Activated T-helper 1 cell treated with anti-CD3 and anti-CD28 coated beads, Interleukin-2, amount 50 U/mL, for 16 hours (primary cell): ENCODE measurements at places on chromosomes 1 and 21.

- DNase-seq, result no peak
Measured at GRCh38 chr1:43849670-43850069, 83.9 kb upstream of the ARTN start.

DNA sequence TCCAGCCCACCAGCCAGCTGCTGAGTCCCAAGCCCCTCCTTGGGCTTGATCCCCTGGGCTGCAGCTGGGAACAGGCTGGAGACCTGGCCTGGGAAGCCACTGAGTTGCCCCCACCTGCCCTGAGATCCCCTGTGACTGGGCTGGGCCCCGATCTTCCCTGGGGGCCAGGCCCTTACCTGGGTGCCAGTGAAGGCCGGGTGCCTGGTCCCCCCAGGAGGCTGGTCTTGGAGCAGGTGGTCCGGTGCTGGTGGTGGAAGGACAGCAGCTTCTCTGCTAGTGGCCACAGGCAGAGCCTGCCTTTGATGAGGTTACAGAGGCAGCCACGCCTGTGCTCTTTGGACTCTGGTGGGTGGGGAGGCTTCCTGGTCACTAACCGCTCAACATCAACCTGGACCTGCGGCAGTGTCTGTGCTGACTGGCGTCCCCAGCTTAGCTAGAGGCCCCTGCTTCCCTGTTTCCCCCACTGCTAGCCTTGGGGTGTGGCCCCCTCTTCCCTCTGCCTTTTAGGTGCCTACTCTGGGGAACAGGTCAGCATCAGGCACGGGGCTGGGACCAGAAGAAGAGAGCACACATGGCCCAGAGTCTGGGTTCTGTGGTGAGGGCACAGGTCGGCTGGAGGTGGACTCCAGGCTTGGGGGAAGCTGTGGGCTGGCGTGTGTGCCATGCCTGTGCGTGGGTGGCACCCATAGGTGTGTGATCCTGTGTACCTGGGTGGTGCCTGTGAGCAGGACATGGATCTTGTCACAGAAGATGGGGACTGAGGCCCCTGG is at the start of gene EPS8L3:
Gene EPS8L3 (minus strand): TSS at position 278 of the 770 bp plus-strand sequence. CDS start 2,174 bp downstream, outside the sequence.
- no peak for DNase-seq

- DNase-seq, result no peak
Measured at GRCh38 chr1:151568626-151569088, 28.5 kb downstream of the TUFT1 start.

GRCh38 chr21:16773206-16773605 is 739.6 kb upstream of the CXADR start:
- no peak for DNase-seq

DNA sequence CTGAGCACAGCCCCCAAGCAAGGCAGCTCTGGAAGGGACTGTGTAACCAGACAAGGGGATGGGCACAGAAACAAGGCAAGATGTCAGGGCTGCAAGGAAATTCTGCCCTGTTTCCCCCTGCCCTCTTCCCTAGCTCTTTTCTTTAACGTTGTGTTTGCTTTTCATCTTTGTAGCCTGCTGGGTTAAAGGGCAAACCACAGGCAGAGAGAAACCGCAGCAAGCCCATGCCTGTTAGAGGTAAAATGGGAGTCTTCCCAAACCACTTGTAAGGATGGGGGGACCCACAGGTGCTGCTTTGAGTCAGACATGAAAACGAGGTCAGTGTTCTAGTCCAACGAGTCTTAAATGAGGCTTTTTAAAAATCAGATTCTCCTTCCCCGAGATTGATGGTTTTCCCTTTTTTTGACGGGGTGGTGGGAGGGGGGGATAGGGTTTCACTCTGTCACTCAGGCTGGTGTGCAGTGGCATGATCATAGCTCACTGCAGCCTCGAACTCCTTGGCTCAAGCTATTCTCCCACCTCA is 13.3 kb downstream of the TGFBR3 start:
- no peak for DNase-seq

DNA sequence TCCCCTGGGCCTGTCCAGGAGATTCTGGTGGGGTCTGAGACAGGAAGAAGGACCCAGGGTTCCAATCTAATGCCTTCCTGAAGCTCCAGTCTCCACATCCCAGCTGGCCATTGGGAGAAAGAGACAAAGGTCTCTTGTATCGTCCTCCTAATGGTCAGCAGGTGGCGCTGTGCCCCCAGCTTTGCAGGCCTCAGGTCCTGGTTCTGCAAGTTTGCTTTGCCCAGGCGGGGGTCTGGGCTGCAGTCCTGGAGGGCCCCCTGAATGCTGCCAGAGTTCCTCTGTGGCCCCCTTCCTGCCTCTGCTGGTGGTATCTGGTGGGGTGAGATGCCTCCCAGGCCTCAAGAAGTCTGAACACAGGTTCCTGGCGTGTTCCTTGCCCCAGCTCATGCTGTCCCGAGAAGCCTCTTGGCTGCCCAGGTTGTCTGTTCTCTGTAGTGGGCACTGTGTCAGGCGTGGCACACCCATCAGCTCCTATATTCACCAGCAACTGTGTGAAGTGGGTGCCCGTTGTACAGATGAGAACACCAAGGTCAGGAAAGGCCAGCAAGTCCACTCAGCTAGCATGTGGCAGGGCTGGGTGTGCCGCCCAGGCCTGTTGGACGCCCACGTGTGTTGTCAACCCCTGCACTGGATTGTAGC is 33.8 kb upstream of the CSF3R start:
- DNase-seq, result peak; percentile 11

- DNase-seq, result no peak
Measured at GRCh38 chr1:71557138-71557537, 476.3 kb upstream of the ZRANB2 start.

DNA sequence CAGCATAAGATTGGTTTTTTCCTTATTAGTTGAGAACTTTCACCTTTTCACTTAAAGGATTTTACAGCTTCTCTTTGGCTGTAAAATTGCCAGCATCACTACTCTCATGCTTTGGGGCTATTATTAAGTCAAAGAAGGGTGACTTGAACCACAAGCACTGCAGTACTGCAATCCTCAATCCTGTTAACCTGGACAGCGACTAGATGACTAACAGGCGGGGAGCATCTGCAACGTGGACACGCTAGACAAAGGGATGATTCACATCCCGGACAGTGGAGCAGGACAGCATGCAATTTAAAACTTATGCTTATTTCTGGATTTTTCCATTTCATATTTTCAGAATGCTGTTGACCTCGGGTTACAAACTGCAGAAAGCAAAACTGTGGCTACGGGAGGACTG is 8.1 kb downstream of the ARV1 start:
- DNase-seq, result no peak

DNA sequence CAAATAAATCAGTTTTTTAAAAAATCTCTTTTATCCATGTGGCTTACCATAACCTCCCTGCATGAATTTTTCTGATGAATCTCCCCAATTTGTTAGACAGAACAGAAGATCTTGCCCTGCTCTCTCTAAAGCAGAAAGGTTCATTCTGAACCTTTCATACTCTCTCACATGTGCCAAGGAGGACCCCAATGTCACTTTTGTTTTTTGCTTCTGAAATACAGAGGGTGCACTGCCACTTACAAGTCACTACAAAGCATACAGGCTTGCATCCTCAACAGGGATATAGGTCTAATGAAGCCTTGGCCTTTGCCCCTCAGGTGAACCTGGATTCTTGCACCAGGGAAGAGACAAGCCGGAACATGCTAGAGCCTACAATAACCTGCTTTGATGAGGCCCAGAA is 4.8 kb downstream of the RGS4 start:
- DNase-seq, result no peak

DNA sequence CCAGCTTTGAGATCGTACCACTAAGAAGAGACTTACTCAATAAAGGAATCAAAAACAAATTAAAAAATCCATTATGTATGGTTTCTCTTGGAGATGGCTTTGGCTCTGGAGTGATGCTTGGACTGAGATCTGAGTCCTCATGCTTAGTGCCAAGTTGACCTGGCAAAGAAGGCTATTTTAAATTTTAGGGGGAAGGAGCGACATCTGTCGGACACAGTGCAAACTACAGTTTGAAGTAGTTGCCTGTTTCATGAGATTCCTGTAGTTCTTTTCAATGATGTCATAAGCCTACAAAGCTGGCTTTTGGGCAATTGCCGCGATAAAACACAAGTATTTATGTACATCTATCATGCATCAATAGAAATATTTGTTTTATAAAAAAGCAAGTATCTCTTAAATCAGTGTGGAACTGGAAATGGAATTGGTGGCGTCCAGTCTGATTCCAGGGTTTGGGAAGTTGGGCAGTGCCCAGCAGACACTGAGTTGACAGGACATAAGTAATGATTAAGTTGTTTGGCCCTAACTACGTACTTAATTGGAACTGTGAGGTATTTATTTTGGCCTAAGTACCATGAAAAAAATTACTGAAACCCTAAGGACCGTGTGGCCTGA is 50.0 kb downstream of the TBCE start:
- DNase-seq, result peak; percentile 17

DNA sequence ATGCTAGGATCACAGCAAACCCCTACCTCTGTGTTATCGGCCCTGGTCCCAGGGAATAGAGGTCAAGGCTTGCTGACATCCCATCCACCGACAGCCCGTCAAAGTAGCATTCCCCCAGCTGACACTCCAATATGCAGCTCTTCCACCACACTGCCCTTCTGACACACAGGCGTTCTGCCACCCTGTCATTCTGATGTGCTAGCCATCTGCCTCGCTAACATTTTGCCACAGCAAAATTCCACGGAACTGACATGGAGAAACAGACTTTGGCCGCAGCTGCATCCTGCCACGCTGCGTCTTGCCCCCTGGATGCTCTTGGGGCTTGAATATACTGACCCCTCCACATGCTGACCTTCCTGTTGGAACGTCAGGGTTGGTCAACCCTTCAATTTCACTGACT is 163.2 kb upstream of the CSF3R start:
- DNase-seq, result no peak

DNA sequence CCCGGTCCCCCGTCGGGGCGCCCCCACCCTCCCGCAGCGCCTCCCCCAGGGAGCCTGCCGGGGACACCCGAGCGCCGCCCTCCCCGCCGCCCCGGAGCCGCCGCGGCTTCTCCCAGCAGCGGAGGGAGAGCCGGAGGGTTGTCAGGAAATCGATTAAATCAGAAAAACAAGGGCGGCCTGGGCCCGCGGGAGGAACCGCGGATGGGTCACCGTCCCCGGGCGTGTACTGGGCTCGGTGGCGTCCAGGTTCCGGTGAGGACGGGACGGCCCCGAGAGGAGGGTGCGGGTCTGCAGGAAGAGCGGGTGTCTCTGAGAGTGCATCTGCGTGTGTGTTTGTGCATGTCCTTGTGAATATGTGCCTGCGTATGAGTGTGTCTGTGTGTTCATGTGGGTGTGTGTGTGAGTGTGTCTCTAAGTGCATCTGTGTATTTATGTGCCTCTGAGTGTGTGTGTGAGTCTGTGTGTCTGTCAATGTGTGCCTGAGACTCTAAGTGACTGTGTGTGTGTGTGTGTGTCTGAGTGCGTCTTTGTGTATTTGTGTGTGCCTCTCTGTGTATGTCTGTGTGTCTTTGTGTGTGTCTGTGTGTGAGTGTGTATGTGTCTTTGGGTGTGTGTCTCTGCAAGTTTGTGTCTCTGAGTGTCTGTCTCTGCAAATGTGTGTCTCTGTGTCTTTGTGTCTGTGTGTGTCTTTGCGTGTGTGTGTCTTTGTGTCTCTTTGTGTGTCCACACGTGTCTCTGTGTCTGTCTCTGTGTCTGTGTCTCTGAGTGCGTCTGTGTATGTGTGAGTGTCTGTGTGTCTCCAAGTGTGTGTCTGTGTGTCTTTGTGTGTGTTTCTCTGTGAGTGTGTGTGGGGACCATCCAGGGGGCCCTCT is 1.1 kb downstream of the SPSB1 start:
- DNase-seq, result no peak
